ENCODE measurements at places on chromosomes 13 and 19.

- DNase-seq = no peak
Measured at GRCh38 chr19:56617531-56617930, 22.4 kb downstream of the ZNF71 start.

GRCh38 chr19:42879613-42880012, at the start of gene PSG1:
TSS of gene PSG1 (minus strand) at chr19:42879713. CDS start at chr19:42879581, 132 bp downstream.
- DNase-seq = no peak

DNA sequence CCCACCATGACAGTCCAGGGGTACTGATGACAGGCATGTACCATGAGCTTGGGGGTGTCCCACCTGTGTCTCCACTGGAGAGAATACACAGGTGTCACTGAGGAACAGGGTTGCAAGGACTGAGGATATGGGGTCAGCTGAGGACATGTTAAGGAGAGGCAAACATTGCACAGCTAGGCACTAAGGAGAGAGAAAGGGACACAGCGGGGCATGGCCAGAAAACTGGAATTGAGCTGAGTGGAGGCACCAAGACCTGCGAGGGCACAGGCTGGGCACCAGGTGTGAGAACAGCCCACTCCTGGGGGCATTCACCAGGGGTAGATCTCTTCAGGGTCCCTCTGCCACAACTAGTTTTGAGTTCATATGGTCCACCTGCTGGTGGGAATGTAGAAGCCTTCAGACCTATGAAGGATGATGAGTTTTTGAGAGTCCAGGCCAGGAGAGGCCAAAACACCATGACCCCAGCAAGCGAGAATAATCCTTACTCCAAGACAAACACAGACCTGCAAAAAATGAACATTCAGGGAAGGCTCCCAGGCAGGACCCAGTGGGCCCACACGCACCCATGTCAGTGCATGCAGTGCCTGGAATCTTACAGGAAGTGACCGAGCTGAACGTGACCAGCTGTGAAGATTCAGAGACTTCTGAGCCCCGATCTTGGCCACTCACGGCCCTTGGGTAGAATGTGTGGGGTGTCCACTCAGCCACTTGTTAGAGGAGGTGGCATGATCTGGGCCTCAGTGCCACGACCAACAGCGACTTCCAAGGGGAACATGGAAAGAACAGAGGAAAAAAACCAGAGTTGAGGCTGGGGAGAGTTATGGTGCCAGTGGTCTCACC, 1.4 kb upstream of the ZNF584 start:
- DNase-seq = no peak

DNA sequence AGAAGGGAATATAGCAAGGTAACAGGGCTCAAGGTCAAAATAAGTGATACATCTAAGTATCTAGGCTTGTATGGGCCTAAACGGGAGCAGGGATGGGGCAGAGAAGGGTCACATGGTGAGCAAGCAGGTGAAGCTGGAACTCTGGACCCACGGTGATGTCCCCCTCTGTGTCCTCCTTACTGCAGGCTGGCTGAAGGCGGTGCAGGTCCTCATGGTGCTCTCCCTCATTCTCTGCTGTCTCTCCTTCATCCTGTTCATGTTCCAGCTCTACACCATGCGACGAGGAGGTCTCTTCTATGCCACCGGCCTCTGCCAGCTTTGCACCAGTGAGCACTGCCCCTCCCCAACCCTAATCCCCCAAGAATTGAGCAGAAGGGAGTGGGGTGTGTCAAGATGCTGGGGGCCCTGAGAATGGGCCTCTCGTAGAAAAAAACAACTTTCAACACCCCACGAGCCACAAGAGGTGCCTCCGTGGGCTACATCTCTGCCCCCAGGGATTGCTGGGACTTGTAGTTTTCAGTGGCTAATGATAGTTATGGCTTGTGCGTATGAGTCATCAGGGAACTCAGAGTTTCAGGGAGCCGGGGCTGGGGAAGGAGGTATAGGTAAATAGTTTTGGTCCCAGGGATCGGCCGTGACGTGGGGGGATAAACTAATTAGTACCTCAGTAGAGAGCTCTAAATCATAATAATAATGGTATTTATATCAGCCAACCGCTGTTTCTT, 4.0 kb downstream of the EMP3 start:
- DNase-seq = peak; percentile 78

DNA sequence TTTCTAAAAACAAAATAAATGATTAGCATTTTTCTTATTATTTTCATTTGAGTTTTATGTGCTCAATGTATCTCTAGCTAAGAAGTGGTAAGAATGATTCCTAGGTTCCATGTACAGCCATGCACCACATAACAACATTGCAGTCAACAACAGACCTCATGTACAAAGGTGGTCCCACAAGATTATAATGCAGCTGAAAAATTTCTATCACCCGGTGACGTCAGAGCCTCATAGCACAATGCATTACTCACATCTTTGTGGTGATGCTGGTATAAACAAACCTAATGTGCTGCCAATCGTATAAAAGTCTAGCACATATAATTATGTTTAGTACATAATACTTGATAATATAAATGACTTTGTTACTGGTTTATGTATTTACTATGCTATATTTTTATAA, 120.5 kb downstream of the SLC7A1 start:
- DNase-seq = no peak
